ENCODE measurements at places on chromosomes 2 and 18.

- DNase-seq = no peak
Measured at GRCh38 chr2:50611351-50611871, 420.5 kb downstream of the NRXN1 start.

DNA sequence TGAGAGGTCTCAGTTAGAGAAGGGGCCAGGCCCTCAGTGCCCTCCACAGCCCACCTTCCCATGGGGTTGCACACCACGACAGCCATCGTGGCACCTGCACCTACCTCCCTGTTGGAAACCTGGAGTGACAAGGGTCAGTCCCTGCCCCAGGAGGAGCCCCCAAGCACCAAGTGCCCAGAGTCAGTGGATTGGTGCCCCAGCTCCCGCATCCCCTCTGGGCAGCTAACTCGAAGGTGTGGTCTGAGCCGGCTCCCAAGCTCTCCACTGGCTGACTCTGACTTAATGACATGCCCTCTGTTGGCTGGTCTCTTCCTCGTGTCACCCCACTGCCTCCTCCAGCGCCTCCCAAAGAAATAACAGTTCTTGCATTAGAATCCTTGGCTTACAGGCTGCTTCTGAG lies 116.4 kb downstream of the NDUFA10 start:
- no peak for DNase-seq

- DNase-seq = no peak
Measured at GRCh38 chr2:202172439-202173211, 65.8 kb downstream of the SUMO1 start.

GRCh38 chr18:2716394-2717326 lies 61.1 kb downstream of the SMCHD1 start:
- DNase-seq = no peak

GRCh38 chr2:64727843-64728463 lies 74.2 kb upstream of the SERTAD2 start:
- DNase-seq = no peak

All from NCI-H2227 treated with DMSO at 0.1 percent for 48 hours (cell line).